ENCODE measurements at places on chromosomes 4 and X.

GRCh38 chr4:163367651-163368050, 24.0 kb downstream of the NPY5R start:
- no peak for DNase-seq

DNA sequence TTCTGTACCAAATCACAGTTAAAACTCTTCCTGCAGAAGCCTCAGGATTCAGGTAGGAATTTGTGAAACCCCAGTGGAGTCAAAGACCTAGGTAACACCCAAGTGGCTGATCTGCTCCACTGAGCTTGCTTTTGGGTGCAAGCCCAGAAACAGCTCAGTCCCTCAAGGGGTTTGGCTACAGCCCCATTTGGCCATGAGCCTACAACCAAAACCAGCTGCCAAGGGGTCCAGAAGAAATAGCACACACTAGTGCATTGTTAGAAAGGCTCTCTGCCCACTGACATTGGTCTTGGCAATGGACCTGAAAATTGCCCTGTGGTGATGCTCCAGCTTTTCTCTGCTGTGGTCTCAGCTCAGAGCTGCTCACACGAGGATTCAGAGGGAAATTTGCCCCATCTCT, 577.4 kb upstream of the INTU start:
- peak; percentile 93 for DNase-seq

- DNase-seq, result no peak
These were observed 52.9 kb downstream of the SUPT20HL2 start for GRCh38 chrX:24260842-24261550.

GRCh38 chr4:61385256-61385655, 185.1 kb downstream of the ADGRL3 start:
- DNase-seq, result no peak

GRCh38 chr4:108270466-108271450, 102.0 kb upstream of the LEF1 start:
- DNase-seq, result no peak

- DNase-seq, result no peak
These were observed 467.0 kb upstream of the DIPK2B start for GRCh38 chrX:45667666-45668065.
